ENCODE measurements at places on chromosomes 6 and 20.

DNA sequence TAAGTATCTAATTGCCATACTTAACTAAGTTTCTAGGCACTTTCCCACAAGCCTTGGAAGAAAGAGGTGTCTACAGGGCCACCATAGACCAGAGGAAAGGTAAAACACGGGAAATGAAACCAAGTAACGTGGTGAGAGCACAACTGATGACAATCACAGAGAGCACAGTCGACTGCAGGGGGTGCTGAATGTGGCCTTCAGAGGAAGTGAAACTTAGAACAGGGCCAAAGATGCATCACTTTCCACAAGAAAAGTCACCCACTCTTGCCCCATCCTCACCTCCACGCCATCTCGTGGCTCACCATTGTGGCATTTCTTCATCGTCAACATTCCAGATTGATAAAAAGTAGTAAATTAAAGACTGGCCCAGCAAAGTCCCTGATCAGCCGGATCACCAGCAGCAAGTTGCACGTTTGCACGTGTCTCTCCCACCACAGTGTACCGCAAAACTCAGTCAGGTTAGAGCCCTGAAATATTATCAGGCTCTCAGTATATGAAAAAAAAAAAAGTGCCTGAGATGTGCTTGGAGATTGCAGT, 31.4 kb downstream of the HIVEP2 start:
- DNase-seq: no peak

DNA sequence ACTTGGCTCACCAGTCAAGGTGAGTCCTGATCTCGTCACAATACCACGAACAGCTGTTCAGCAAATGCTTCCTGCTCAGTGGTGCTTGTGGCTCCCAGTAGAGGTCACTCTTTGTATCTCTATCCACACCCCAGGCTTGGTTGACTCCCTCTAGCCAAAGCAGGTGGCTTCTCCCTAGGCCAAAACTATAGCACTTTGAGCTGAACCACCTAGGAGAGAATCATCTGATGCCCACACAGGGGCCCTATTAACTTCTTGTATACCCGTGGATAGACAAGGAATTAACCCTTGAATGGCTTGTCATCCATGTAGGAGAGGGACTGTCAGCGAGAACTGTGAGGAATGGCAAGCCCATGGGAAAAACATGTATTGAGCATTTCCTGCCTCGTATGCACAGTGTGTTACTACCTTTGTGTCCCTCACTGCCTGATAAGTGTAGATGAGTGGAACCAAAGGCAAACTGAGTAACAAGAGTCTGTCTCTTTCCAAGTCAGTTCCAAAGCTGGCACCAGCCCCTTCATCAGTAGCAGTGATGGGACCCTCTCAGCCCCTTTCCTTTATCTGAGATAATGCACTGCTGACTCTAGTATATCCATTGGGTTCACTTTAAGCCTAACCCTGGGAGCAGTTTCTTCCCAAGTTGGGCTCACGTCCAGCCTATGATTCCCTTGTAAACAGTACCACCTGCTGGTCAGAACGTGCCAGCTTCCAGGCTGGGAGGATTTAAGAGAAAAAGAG, 42.5 kb downstream of the EIF2S2 start:
- DNase-seq: peak; percentile 85

DNA sequence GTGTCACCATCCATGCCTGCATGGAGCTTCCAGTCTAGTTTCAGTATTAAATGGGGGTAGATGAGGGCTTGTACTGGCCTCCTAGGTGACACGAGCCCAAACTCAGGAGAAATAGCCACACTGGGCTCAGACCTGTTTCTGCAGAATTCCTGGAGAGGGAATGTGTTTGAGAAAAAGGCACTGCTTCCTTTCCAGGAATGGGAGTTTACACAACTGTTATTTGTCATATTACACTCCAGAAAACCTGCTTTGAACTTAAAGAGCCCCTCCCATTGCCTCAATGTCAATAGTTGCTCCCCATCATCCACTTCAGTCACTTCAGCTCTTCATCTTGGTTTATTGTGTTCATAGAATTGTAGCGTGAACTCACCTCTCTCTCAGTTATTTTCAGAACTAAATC, 151.5 kb downstream of the CFAP61 start:
- no peak for DNase-seq

GRCh38 chr20:25259788-25260254, 11.9 kb downstream of the PYGB start:
- DNase-seq: no peak

DNA sequence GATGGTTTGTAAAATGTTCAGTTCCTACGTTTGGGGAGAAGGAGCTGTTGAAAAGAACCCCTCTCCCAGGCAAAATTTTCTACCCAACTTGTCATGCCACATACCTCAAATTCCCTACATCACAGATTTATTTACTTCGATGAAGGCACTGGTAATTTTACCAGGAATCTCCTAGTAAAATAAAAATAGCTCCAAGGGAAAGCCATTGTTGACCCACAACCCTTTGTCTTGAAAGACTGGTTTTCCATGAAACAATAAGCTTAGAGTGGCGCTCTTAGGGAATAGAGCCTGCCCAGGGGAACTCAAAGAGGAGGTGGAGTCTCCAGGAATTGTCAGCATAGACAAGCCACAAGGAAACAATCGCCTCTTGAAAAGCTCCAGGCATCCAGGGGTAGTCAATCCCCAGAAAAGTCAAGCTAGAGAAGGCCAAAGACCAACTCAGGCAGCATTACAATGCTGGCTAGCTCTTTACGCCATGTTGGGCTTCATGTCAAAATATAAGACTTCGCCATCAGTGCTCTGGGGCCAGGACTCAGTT, 99.2 kb upstream of the RREB1 start:
- no peak for DNase-seq

DNA sequence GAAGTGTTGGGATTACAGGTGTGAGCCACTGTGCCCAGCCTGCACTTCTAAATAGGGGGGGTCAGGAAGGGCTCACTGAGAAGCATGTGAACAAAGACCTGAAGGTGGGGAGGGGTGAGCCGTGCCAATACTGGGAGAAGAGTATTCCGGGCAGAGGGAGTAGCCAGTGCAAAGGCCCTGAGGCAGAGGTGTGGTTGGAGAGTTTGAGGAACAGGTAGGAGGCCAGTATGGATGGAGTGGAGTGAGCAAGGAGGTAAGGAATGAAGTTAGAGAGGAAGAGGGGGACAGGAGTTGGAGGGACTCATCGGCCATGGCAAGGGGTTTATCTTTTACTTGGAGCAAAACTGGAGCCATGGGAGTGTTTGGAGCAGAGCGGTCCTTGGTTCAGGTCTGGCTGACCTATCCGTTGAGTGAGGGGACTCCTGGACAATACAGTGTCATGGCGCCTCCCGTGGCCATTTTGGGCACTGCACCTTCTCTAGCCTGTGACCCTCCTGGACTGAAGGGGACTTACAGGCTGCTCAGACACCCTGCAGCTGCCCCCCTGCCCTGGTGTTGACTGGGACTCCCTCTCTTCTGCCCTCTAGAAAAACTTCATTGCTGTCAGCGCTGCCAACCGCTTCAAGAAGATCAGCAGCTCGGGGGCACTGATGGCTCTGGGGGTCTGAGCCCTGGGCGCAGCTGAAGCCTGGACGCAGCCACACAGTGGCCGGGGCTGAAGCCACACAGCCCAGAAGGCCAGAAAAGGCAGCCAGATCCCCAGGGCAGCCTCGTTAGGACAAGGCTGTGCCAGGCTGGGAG, 12.1 kb downstream of the FOXS1 start:
- peak; percentile 20 for DNase-seq

DNA sequence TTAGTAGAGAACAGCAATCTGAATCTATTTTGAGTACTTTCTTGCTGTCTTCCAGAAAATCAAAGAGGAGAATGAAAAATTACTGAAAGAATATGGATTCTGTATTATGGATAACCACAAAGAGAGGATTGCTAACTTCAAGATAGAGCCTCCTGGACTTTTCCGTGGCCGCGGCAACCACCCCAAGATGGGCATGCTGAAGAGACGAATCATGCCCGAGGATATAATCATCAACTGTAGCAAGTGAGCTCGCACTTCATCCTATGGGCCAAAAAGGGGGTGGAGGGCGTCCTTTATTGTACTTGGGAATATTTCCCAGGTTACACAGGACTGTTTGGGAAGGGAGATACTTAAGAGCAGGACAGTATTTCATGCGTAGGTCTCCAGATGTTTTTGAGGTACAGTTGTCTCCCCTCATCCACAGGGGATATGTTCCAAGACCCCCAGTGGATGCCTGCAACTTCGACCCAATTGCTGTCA, 37.3 kb upstream of the PLCG1 start:
- DNase-seq: peak; percentile 62

- peak; percentile 60 for DNase-seq
Measured at GRCh38 chr6:32883789-32884188, 29.8 kb downstream of the PSMB9 start.

- peak; percentile 88 for DNase-seq
Measured at GRCh38 chr20:52031563-52032303, 159.8 kb downstream of the ZFP64 start.

DNA sequence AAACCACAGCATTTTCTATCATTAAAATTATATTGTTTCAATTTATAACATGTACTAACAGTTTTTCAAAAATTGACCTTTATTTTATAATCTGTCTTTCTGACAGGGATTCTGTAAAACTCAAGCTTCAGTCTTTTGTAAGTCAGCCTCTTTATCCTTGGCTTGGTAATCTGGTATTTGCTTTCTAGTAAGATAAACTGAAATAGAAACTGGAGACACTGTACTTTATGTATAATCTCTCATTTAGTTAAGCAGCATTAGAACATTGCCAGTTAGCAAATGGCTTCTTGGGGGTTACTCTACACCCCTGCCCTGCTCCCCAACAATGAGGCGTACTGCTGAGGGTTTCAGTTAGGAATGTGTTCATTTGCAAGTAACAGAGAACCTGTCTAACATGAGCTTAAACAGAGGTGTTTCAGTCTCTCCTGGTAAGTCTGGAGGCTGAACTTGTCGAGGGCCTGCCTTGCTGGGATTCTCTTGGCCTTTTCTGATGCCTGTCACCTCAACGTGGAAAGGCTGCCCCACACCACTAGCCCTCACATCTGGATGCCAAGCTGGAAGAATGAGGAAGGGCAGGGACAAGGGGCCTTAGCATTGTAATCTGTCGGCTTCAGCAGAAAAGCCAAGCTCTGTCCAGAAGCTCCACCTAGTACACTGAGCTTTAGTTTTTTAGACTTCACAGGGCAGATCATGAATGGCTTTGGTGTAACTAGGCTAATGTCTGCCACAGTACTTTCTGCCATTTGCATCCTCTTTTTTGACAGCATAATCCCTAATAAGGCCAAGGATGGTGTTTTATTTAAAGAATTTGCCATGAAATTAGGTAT, 34.8 kb downstream of the SH3BGRL2 start:
- no peak for DNase-seq

GRCh38 chr20:53513168-53513488, 80.5 kb downstream of the ZNF217 start:
- no peak for DNase-seq

GRCh38 chr6:113805811-113806495, 51.2 kb upstream of the MARCKS start:
- DNase-seq: no peak

DNA sequence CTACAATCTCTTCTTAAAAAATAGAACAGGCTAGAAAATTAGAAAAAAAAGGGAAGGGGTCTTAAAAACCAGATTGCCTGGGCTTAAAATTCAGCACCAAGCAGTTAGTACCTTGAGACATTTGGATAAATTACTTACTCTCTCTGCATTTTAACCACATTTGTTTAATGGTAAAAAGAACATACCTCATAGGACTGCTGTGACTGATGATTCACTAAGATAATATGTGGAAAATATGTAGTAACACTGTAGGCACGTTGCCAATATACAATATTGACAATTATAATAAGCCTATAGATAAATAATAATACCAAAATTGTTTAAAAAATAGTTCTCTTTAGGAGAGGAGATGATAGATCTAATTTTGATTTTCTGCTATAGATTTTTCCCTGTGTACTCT, 750.4 kb downstream of the TENT5A start:
- no peak for DNase-seq

DNA sequence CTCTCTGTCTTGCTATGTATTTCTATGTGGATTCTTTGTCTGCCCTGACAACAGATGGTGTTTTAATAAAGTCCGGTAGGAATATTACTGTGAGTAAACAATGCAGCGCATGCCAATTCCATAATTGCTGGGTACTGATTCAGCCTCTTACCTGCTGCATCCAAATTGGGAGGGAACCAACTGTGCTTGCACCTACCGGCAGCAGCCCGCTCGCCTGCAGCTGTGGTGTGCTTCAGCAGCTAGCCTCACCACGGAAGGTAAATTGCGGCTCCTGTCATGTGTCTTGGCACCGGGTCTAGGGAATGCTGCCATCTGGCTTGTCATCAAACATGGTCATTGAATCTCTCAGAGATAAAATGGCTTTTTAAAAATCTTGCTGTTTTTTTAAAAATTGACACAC, 704.8 kb upstream of the SLC35B3 start:
- DNase-seq: peak; percentile 12

Measured in IMR-90 (cell line).